Endothelial cell of umbilical vein (primary cell): ENCODE measurements at places on chromosomes 12 and 14. TPM values are rescaled to one million over a fixed set of nuclear protein-coding genes. Genes with fewer than 3 reads are reported as not detected.
A peak's percentile ranks its signal among the peaks of the same experiment; 100 is the strongest.

- peak; percentile 8 for DNase-seq
Observed at GRCh38 chr12:93571925-93572711, at the start of gene SOCS2. Gene SOCS2, plus strand, starts transcription at chr12:93572675. Its CDS starts 223 bp downstream, at chr12:93572898.

GRCh38 chr12:103241184-103241583, 254.6 kb downstream of the C12orf42 start:
- DNase-seq = no peak

DNA sequence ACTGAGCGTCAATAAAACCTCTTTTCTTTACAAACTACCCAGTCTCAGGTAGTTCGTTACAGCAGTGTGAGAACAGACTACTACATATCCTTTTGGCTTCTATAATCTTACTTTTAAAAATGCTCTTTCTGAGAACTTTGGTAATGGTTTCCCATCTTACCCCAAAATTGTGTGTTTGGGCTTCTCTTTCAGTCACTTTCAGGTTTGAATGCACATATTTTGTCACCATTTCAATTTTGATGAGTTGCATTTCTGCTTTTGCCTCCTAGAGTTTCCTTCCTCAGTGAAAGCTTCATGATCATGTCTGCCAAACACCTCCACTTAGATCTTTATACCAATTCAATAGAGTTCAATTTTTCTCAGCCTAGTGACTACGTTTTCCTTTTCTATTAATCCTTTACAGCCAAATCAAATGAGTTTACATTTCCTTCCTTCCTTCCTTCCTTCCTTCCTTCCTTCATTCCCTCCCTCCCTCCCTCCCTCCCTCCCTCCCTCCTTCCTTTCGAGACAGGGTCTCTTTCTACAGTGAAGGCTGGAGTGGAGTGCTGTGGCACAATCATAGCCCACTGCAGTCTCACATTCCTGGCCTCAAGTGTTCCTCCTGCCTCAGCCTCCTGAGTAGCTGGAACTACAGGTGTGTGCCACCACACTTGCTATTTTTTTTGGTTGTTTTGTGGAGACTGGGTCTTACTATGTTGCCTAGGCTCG, 124.9 kb downstream of the BCAT1 start:
- no peak for DNase-seq

- DNase-seq = peak; percentile 73
Observed at GRCh38 chr12:120529641-120530417, 871 bp upstream of the COQ5 start.

- DNase-seq = no peak
Observed at GRCh38 chr12:67590149-67590790, 58.3 kb upstream of the DYRK2 start.

DNA sequence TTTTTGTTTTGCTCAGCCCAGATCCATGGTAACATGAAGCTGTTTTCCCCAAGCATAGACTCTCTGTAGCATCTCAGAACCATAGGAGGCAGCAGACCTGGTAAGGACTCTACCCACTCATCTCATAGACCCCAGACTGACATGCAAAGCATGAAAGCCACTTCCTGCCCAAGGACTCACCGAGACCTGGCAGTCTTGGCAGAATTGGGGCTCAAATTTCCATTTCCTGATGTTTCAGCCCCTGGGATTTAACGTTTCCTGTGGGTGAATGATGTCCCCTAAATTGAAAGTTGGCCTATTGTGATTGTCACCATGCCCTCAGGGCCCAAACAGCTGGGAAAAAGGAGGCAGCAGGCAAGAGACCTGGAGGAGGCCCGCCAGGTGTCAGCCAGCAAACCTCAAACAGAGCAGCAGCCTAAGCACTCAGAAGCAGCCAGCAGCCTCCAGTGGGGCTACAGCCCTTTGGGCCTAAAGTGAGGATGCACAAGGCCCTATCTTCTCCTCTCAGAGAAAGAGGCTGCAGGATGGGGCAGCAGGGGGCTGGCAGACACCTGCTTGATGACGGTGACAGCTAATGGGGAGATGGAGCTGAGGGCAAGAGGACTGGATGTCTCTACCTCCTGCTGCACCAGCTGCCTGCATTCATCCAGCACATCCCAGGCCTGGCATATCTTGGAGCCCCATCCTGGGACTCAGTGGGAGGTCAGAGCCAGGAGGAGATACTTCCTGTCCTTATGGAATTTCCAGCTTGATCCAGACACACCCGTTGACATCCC, 8.5 kb downstream of the KRT85 start:
- DNase-seq = no peak

GRCh38 chr14:97158102-97158501, 360.9 kb downstream of the VRK1 start:
- no peak for DNase-seq

The SSPN gene
- total RNA-seq = 0.65 and 2.1 TPM in 2 replicates

The NGB gene
- total RNA-seq = not detected in 2 replicates

The OVCH1 gene
- not detected in 2 replicates for total RNA-seq

- no peak for DNase-seq
Observed at GRCh38 chr12:69430942-69431590, 39.1 kb upstream of the FRS2 start.

GRCh38 chr12:119156401-119157044, 22.2 kb upstream of the HSPB8 start:
- no peak for DNase-seq

The LETMD1 gene
- 33.8 and 38.9 TPM in 2 replicates for total RNA-seq

The CCNK gene
- total RNA-seq = 59.3 and 59.6 TPM in 2 replicates

GRCh38 chr14:89493877-89494634, 77.0 kb upstream of the FOXN3 start:
- no peak for DNase-seq

GRCh38 chr12:30015631-30016337, 232.0 kb upstream of the TMTC1 start:
- DNase-seq = peak; percentile 17

DNA sequence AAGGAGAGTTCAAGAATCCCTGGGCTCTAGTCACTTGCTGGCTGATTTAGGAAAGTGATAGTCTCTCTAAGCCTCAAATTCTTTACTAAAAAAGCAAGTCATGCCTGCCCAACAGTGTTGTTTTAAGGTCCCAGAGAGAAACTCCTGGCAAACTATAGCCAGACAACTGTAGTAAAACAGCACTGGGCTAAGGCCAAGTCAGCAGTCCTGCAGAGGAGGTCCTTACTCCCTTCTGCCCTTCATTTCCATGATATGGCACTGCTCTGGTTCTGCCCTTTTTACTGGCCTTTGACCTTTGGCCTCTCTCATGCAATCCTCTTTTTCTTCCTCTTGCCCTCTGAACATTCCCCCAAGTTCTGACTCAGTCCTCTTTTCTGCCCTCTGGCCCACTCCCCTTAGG, 74.9 kb downstream of the VWF start:
- DNase-seq = no peak

- DNase-seq = no peak
Observed at GRCh38 chr12:18703321-18703720, 34.5 kb downstream of the PLCZ1 start.

The GPR135 gene
- 3.4 and 3.7 TPM in 2 replicates for total RNA-seq

DNA sequence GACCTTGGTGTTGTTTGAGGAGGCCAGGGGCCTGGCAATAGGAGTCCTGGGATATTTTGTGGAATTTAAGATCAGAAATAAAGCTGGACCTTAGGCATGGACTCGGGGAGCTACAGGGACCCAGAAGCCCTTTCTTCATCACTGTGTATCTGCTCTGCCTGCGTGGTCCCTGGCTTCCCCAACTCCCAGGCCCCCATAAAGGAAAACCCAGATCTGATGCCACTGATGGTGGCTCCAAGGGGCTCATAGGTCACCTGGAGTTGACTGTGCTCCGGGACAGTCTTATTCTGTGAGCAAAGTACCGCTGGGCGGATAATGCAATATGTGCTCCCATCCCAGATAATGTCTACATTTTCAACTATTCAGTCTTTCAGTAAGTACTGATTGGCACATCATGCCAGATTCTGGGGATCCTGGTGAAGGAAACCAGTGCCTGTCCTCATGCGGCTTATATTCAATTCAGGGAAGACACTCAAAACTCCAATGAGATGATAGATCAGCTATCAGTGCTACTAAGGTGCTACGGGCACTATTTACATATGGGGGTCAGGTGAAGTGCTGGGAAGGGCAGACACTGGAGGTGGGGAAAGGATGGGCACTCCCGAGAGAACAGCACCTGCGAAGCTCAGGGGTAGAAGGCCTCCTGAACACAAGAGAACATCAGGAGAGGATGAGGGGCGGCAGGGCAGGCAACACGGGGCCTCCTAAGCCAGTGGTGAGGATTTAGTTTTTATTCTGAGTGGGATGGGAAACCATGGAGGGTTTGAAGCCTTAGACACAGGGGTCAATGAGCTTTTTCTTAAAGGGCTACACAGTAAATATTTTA, 5.5 kb upstream of the SELPLG start:
- DNase-seq = no peak

- peak; percentile 70 for DNase-seq
Observed at GRCh38 chr12:56634837-56635791, 5.0 kb upstream of the BAZ2A start.

DNA sequence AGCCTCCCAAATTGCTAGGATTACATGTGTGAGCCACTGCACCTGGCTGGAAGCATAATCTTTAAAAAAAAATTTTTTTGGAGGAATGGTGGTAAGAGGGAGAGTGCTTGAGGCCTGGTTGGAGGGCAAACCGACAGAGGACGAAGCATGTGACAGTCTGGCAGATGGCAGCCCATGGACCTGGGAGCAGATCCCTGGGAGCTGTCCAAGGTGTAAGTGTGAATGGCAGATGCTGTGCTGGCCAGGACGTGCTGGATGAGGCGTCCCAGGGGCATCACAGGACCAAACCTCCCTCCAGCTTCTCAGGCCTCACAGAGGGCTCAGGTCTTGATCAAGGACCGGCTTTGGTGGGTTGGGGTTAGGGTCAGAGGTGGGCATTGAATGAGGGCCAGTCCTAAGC, 128.4 kb upstream of the NCOR2 start:
- no peak for DNase-seq

DNA sequence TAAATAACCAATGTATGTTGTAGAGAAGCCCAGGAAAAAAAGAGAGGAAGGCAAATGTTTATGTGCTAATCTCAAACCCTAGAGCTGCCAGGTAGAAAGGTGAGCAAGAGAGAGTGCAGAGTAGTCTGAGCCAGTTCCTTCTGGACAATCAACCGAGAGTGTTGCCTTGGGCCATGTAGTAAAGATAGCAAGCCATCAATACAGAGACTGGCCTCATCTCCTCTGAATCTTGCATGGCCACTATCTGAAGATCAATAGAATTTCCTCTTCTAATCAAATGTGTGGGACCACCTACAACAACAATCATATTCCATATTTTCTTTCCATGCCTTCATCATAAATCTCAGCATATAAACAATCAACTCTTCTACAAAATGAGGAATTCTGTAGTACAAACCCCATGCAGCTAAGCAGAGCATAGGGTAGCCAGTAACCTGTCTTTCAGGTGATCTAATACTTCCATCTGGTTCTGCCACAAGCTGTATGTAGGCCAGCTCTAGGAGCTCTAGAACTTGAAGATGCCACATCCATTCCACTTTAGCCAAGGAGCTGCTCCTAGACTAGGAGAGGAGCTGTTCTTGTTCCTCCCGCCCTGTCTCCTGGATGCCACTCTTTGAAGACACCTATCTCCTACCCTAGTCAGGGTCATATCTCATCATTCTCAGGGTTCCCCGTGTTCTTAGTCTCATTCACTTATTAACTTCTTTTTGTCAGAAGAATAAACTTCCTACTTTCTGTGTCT, 75.8 kb upstream of the SLC38A4 start:
- no peak for DNase-seq

- no peak for DNase-seq
Observed at GRCh38 chr12:8455727-8456360, at the start of gene CLEC6A. Gene CLEC6A, plus strand, starts transcription at chr12:8455962. Its CDS starts 150 bp downstream, at chr12:8456112.

GRCh38 chr12:131242741-131243496, 289.2 kb downstream of the ADGRD1 start:
- no peak for DNase-seq

The SLC6A13 gene
- not detected in 2 replicates for total RNA-seq

The KHNYN gene
- total RNA-seq = 63.3 and 66.7 TPM in 2 replicates

DNA sequence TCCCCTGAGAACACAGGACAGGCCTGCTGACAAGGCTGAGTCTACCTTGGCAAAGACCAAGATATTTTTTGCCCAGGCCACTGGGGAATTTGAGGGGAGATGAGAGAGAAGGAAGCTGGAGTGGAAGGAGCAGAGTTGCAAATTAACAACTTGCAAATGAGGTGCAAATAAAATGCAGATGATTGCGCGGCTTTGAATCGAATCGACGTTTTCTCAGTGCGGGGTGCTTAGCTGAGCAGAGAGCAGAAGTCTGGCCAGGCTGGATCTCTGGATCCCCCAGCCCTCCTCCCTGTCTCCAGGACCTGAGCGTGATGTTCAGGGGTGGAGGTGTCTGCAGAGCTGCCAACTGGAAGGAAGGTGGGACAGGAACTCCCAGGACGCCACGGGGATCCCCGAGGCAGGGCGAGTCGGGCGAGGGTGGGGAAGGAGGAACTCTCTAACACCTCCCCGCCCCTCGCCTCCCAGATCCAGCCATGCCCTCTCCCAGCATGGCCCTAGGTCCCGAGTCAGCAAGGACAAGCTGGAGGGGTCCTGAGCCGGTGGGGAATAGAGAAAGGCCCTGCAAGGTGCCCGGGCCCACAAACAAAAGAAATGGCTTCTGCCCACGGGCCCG, 527 bp upstream of the CARMIL3 start:
- no peak for DNase-seq

DNA sequence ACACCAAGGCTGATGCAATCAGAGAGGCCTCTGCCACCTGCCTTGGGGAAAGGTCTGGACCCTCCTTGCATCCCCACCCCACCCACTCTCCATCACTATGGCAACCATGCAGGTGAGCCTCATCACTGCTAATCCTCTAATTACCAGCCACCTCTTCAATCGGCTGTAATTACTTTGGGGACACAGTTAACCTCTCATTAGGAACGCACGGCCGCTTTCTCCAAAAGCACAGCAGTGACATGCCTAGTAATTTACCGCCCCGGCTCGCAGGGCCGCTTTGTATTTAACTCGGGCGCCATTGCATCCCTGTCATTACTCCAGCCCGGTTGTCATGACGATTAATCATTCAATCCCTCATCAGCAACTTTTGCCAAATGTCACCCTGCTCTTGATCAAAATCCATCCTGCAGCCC, 36.3 kb upstream of the FAM222A start:
- DNase-seq = no peak

The GMPR2 gene
- total RNA-seq = 58.1 and 62.4 TPM in 2 replicates

GRCh38 chr12:27500546-27500945, 23.5 kb upstream of the PPFIBP1 start:
- peak; percentile 41 for DNase-seq

The RAB15 gene
- 24.9 and 26.7 TPM in 2 replicates for total RNA-seq
